Urothelium cell line (cell line): ENCODE measurements at places on chromosomes 7 and 10.

DNA sequence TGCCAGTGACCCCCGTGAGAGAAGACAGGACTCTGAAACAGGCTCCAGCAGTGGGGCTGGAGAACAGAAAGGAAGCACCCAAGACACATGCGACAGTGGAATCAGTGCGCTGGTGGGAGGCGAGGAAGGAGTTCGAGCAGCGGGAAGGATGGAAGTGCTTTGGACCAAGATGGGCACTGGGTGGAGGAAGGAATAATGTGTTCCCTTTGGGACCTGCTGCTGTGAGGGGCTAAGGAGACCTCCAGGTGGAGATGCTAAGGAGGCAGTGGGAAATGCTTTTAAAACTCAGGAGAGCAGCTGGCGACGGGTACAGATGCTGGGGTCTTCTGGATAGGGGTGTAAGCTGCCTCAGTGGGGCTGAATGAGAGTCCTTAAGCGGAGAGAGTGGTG, 109.7 kb upstream of the ANLN start:
- no peak for DNase-seq

- DNase-seq = no peak
Measured at GRCh38 chr10:95475003-95475383, 86.2 kb downstream of the SORBS1 start.

DNA sequence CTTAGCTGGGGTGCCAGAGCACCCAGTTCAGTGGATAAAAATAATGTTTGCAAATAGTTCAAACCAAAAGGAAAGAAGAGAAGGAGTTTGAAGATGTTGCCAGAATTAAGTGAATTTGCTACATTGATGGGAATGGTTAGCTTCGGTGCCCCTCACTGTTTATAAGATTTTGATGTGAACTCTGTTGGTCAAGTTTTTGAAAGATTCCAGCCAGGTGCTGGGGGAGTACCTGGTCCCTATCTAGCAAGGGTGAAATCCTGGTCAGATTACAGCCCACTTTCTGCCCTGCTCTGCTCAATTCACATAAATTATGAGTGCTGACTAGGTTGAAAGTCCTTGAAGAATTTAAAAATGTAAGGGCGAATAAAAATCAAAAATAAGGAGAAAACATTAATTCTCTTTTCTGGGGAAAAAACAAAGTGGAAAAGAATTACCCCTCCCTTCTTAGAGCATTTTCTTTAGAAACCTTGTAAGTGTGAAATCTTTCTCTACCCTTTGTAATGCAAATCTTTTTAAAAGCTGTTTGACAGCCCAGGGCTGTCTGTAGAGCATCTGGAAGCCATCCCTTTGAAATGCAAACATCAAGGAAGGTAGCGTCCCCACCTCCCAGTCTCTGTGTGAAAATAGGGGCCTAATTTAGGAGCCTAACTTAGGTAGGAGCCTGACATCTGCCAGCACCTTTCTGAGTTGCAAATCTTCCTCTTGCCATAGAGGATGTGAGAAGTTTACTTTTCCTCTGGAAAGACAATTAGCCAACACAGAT, 1.4 kb upstream of the GIMAP5 start:
- DNase-seq = no peak

DNA sequence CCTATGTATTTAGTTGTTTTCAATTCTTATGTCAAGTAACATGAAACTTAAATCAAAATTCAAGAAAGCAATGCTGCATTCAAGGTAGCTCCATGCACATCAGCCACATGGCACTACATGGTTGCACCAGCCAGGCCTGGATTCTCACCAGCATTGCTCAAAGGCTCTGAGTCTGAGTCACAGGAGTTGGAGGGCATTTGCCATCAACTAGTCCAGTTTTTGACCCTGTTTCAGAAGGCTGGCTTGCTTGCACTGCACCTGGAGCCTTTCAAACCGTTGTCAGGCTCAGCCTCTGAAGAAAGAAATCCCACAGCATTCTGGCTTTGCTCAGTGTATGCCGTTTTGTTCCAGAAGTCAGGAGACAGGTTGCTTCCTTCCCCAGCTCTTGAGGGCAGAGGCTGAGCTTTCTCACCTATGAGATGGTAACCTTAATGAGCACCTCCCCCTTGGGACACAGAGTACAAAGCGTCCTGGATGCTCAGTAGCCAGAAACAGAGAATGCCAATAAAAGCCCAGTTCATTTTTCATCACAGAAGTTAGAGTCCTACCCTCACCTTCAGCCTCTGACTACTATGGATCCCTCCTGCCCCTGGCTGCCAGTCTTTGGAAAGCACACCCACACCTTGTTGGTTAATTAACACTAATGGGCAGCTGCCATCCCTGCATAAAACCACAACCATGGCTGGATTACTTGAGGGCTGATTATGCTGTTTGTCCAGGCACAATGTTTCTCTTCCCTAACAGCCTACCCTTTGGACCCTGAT, 288.4 kb upstream of the LRRTM3 start:
- DNase-seq = peak; percentile 14

- no peak for DNase-seq
Measured at GRCh38 chr10:5662708-5663579, 3.5 kb downstream of the ASB13 start.

DNA sequence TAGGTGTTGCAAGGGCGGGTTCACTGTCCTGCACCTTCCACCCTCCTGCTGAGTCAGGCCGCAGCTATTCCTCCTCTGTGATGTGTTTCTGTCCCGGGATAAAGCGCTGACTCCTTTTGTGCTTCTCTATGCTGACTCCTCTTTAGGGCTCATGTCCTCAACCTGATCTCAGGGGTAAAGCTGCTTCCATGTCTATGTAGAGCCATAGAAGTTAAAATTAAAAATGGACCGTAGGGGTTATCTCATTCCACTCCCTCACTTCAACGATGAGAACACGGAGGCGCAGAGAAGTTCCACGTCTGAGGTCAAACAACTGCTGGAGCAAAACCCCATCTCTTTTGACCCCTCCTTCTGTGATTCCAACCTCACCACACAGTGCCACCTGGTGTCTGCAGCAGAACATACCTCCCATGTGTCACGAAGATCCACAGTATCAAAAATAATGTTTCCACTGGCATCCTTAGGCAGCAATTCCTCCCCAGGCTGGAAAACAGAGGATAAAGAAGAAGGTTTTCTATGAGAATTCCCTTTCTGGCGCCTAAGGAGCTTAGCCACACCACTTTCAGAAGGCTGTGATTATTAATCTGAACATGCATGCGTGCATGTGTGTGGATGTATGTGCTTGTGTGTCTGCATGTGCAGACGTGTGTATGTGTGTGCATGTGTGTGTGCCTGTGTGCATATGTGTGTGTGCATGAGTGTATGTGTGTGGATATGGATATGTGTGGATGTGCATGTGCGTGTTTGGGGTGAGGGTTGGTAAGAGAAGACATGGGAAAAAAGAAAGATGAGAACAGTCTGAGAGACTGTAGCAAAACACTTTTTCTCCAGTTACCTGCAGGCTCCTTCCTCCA, 81.2 kb upstream of the UCN3 start:
- peak; percentile 68 for DNase-seq

DNA sequence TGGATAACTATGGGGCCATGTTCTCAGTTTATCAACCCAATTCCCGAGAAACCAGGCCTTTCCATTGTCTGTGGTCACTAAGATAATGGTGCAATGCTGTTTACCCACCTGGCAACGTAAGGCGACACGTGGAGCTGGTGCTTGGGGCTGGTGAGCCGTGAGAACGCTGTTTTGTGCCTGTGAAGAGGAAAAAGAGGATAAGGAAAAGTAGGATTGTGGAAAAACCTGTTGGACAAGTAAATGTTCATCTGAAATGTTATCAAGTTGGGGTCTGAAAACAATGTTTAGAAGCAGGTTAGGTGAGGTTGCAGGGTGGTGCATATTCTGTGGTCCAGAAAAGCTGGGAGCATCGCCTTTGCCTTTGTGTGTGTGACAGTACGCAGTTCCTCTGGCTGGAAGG, 88.5 kb downstream of the PPP1R17 start:
- no peak for DNase-seq

DNA sequence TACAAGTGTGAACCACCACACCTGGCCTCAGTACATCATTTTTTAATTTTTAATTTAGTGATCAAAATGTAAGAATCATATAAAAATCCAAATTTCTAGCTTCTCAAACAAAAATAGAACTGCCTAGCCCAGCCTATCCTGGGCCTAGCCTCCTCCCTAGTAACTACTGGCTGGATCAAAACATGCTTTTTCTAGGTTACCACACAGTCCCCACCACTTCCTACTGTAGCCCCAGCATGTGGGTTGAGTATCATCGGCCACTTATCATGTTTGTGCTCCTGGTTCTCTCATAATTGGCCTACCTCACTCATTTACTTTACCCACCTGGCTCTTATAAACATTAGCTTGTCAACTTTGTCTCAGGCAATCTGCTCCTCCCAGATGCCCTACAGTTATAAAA, 52.9 kb downstream of the DNAJC12 start:
- DNase-seq = no peak

GRCh38 chr10:51342381-51342780, 268.1 kb downstream of the PRKG1 start:
- DNase-seq = no peak

GRCh38 chr10:119595134-119595675, 1.6 kb downstream of the TIAL1 start:
- no peak for DNase-seq

- DNase-seq = no peak
Measured at GRCh38 chr7:137909042-137909441, 62.3 kb upstream of the DGKI start.

- DNase-seq = no peak
Measured at GRCh38 chr7:41574377-41574776, 128.5 kb downstream of the INHBA start.

DNA sequence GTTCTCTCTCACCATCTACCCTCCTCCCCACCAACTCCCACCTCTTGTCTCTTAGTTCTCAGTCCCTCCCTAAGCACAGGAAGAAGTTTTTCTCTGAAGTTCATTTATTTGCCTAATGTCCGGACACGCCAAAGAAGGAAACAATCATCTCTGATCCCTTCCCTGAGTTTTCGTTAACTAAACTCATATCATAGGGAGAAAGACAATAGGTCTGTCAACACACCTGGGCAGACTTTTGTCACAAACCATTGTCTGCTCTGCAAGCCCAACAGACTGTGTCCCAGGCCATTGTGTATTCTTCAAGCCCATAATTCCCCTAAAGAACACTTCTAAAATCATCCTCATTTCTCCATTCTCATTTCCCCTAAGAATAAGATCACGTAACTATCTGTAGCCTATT, 691.0 kb upstream of the MBL2 start:
- DNase-seq = no peak

DNA sequence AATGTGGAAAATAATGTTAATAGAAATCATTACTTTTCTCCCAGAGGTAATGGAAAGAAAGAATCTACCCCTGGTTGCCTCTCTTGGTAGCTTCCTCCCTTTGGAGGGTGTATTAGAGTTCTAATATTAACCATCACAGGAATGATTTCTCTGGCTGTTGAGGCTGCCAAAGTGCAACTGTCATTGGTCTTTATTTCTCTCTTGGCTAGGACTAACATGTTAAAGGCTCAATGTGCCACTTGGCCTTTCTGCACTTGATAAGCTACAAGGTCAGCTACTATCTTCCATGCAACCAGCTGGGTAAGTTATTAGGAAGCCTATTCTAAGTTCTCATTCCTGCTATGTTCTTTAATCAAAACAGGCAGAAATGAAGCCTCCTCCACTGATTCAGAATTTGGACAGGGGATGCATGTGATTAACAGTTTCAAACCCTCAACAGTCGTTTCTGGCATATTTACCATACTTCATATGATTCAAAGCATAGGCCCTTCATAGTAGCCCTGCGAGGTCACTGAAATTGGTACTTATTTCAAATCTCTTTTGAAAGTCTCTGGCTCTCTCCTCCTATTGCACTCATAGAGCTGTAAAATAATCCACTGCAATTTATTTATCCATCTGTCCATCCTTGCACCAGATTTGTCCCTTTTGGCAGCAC, 645.0 kb downstream of the SORCS1 start:
- no peak for DNase-seq

- no peak for DNase-seq
Measured at GRCh38 chr10:108633046-108633445, 1290.3 kb downstream of the XPNPEP1 start.

- DNase-seq = no peak
Measured at GRCh38 chr10:129305046-129305445, 162.0 kb upstream of the MGMT start.

GRCh38 chr7:93040355-93040754, 77.4 kb downstream of the SAMD9 start:
- no peak for DNase-seq

DNA sequence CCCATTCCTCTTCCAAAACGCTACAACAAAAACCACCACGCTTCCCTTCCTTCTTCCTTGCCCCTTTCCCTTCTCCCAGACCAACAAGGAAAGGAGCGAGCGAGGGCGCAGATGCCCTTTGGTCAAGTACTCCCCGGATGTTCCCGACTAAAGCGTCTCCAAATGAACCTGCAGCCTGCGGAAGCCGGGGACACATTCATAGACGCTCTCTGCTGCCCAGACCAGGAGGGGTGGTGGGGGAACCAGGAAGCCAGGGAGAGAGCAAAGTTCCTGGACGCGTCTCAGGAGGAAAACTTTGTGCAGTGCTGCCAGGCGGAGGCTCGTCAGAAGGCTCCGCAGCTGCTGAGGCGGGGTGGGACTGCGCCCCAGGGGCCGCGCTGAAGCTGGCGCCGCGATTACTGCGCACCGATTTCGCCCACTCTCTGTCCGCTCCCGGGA, 754 bp downstream of the SEMA3D start:
- DNase-seq = peak; percentile 68

DNA sequence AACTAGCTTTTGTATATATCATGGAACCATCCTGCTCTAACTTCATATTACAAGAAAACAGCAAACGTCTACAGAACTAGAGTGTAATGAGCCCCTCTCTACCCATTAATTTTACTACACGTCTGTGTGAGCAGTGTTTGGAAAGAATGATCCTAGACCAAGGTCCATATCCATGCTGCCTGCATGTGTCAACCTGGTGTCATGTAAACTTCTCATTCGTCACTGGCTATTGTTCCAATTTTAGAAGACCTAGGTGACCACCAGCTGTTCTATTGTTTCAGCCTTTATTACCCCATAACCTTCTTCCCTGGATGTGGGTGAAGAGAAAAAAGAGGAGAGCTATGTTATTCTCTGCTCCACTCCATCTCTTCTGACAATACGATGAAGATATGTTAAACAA, 77.1 kb downstream of the CREM start:
- DNase-seq = no peak

DNA sequence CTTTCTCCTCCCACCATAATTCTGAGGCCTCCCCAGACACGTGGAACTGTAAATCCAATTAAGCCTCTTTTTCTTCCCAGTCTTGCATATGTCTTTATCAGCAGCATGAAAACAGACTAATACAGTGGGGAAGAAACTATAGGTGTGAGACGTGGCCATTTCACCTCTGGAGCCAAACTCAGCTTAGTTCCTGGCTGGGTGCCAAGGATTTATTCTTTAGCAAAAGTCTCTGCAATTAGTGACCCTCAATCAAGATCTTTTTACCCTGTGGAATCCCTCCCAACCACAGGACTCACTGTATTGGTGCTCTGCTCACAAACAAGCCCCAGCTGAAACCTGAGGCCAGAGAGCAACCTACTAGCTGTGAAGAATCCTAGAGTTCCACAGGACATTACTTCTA, 28.1 kb upstream of the SFTPD start:
- DNase-seq = no peak

GRCh38 chr10:45256246-45256645, 59.2 kb downstream of the OR13A1 start:
- no peak for DNase-seq
